ENCODE measurements at places on chromosomes 6 and 20.

- no peak for DNase-seq
These were observed 68.6 kb downstream of the EPHA7 start for GRCh38 chr6:93350774-93351173.

DNA sequence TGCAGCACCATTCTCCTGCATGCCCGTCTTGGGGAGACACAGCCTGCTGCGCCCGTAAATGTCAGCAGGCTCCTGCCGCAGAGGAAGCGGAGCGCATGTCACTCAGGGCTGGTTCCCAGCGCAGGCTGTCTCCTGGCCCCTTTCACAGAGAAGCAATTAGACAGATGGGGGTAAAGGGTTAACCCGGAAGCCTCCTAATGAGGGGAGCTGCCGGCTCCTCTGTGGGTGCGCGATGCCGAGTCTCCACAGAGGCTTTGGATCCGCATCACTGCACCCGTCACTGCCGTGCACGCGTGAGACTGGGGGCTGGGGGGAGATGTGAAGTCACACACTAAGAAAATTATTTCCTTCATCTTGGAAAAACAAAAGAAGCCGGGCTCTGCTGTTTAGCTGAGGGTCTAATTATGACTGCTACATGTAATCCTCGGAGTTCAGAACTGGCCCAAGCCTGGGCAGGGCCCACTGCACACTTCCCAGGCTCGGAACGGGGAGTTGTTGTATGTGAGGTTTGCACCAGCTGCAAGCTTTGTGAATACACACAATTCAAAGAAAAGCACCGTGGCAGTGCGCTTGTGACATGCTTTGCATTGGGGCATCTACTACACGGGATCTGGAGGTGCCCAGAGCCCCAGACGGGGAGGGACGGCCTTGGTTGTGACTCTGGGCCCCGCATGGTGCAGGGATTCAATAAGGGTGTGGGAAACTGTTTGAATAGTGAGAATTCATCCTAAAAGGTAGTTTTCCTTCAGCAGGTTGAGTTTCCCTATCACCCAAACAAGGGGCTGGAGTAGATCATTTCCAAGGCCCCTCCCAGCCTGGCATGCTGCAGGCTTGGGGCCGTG, 331.6 kb downstream of the TAF4 start:
- no peak for DNase-seq

DNA sequence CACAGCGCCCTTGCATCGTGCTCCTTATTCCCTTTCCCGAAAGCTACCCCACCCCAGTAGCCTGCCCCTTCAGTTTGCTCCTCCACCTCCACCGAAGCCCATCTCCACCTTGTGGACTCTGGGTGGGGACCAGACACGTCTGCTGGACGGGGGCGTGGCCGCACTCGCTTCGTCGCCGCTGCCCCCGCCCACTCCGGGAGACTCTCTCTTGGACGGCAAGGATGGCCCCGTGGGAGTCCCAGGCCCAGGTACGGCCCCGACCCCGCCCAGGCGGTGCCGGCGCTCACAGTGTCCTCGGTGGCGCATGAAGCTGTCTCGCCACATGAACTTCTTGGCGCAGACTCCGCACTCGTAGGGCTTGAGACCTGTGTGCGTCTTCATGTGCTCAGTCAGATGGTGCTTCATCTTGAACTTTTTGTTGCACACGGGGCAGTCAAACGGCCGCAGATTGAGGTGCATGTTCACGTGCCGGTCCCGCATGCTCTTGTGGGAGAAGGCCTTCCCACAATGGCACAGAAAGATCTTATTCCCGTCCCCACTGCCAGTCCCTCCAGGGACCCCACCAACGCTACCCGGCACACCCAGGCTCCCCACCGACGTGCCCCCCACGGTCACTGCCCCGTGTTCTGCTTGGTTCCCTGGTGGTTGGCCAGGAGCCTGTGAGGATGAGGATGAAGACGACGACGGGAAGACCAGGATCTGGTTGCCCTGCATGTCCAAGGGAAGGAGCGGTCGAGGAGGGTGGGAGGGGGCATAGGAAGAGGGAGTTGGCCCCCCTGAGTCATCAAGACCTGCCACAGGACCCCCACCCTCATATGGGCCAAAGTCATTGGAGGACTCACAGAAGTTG, 1.3 kb upstream of the TAPBP start:
- no peak for DNase-seq

GRCh38 chr20:60038400-60039008, 80.3 kb downstream of the CDH26 start:
- no peak for DNase-seq

- DNase-seq, result no peak
These were observed 10.5 kb downstream of the CNKSR3 start for GRCh38 chr6:154499855-154500589.

- no peak for DNase-seq
These were observed 16.1 kb upstream of the HMGN3 start for GRCh38 chr6:79250559-79250958.

- no peak for DNase-seq
These were observed 61.3 kb upstream of the PMEPA1 start for GRCh38 chr20:57770852-57771720.

GRCh38 chr20:16771213-16771612, 23.1 kb downstream of the OTOR start:
- DNase-seq, result no peak

DNA sequence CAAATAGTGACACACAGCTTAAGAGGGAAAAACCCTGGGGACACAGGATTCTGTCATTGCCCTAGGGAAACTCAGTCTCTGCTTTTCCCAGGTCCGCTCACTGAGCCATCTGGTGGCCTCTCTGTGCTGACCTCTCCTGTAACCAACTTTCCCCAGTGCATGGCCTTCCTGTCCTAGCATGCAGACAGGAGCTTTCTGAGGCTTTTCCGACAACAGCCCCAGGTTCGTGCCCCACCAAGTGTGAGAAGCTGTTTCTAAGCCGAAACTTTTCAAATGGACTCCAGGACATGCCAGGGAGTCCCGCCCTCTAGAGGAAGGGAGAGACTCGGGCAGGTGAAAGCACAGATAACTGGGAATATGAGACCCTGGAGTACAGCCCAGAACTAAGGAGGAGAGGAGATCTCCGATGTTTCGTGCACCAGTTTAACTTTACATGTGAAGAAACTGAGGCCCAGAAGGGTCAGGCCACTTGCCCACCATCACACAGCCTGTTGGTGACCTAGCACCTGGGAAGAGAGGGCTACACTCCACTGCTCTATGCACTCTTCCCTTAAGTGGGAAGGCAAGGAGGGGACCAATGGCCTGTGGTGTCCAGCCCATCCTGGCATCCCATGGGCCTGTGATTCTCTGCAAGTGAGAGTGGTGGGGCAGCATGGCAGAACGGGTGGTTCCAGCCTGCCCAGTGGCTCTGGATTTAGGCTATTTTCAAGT, 46.2 kb downstream of the RPP40 start:
- no peak for DNase-seq

DNA sequence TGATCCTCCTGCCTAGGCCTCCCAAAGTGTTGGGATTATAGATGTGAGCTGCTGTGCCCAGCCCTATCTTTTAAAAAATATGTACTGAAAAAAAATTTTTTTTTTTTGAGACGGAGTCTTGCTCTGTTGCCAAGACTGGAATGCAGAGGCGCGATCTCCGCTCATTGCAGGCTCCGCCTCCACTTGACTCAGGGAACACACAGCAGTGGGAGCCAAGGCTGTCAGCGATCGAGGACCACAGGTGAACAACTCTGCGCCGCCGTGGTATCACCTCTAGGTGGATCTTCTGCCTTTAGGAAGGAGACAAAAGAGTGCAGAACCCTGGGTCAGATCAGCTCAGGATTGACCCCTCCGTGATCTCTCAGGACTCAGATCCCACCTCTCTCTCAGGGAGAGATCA, 13.7 kb downstream of the RAET1E start:
- DNase-seq, result no peak

DNA sequence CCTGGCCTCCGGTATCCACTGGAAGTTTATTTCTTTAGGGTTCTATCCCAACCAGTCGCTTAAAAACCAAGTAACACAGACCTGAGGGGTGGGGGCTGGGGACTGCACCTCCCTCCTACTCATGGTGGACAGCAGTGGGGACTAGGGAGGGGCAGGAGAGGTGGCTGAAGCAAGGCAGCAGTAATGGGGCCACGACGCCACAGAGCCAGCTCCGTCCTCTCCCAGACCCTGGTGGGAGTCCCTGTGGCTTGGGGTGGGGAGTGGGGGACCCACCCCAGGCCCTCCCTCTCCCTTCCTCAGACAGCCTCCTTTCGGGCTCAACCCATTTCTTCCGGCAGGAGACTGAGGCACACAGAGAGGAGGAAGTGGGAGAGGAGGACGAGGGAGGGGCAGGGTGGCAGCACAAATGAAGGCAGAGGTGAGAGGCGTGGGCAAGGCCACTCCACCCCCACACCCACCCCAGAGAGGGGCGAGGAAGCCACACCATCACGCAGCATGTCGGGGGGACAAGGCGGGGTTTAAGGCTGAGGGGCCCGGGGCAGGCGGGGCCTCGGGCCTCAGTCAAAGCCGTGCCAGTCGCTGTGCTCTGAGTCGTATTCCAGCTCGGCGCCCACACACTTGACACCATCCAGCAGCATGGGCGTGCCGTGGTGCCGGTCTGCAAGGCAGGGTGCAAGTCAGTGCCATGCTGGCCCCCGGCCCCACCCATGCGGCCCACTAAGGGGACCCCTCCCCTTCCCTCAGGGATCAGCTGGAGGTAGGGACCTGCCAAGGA, 13.9 kb downstream of the ADISSP start:
- no peak for DNase-seq

DNA sequence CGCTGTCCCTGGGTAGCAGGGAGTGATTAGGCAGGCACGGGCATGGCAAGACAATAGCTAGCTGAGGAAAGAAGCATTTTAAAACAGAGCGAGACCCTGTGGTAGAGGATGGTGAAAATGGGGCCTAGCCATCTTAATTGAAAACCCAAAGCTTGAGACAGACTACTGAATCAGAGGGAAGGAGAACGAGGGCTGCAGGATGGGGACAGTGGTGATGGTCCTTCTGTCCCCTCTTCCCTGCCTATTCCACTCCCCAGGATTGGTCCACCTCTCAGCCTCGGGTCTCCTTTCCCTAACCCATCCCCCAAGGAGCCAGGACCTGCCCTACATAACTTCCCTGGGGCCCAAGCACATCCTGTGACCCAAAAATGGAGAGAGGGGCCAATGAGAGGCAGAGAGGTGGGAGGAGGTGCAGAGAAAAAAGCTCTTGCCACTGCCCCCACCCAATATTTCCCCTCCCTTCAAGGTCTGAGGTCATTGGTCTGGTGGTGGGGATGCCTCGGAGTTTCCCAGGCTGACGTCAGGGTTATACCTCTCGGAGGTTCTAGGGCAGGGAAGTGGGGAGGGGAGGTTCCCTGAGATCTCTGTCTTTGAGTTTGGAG, 884 bp upstream of the CUTA start:
- no peak for DNase-seq

DNA sequence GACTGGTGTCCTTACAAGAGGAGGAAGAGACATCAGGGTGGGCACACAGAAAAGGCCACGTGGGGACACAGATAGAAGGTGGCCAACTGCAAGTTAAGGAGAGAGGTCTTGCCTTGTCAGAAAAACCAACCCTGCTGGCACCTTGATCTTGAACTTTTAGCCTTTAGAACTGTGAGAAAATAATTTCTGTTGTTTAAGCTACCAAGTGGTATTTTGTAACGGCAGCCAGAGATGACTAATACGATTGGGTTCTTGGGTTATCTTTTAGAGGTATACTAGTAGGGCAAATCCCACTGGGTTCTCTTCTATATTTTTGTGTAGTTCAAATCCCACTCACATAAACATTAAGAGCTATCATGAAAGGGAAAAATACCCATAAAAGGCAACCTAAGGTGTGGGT, 31.9 kb upstream of the ZBTB24 start:
- no peak for DNase-seq

DNA sequence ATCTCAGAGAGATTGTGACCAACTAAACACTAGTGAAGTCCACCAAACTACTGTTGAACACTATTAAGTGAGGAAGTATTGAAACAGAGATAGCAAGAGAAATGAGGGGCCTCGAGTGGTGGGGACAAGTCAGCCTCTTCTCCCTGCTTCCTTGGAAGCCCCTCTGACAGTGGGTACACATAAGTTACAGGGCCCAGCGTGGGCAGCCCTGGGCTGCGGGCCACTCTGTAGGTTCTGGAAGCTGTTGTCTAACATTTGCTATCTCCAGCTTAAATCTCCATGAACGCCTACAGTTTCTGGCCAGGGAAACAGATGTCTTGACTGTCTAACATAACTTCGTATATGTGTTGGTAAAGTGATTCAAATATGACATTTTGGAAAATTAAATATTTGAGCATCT, 71.4 kb downstream of the KLHL32 start:
- no peak for DNase-seq

DNA sequence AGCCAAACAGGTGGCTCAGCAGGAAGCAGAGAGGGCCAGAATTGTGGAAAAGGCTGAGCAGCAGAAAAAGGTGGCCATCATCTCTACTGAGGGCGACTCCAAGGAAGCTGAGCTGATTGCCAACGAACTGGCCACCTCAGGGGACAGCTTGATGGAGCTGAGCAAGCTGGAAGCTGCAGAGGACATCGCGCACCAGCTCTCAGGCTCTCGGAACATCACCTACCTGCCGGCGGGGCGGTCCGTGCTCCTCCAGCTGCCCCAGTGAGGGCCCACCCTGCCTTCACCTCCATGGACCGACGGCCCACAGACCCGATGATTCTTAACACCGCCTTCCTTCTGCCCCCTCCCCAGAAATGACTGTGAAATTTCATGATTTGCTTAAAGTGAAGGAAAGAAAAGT, 17.8 kb upstream of the RAET1L start:
- no peak for DNase-seq

DNA sequence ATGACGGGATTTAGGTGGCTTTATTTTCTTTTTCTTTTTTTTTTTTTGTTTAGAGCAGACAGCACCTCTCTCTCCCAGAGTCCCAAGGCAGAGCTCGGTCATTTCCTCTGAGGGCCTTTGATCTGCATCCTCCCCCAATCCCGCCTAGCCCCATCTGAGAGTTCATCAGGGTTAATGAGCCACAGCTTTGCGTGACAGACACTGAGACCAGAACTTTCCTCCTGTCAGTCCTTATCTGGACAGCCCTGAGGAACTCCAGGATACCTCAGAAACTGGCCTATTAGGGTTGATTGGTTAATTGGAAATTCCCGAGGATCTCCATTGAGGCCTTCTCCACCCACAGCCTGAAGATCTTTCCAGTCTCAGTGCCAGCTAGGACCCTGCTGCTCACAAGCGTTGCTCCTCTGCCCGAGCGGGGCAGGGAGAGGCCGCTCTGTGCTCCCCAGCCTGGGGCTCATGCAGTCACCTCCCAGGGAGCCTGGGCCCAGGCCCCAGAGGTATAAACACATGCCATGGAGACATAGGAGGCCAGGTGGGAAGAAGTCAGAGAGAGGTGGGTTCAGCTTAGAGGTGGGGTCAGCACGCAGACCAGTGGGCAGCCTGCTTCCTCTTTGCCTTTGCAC, 1.4 kb upstream of the LRRN4 start:
- DNase-seq, result no peak
